Cardiac septum (tissue), 1 donor: ENCODE measurements at places on chromosomes 2 and 18. TPM values are rescaled to one million over a fixed set of nuclear protein-coding genes. Genes with fewer than 3 reads are reported as not detected.

DNA sequence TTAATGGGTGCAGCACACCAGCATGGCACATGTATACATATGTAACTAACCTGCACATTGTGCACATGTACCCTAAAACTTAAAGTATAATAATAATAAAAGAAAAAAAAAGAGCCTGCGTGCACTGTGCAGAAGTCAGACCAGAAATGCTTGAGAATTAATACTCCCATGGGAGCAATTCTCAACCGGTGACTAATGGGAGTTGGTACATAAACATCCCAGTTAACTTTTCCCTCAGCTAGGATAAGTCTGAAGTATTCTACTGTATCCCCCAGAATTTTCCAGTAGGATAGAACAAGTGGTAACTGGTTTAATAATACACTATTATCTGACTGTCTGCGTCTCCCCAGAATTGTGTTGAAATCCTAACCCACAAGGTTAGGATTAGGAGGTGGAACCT lies 113.6 kb upstream of the COL5A2 start:
- no peak for DNase-seq

DNA sequence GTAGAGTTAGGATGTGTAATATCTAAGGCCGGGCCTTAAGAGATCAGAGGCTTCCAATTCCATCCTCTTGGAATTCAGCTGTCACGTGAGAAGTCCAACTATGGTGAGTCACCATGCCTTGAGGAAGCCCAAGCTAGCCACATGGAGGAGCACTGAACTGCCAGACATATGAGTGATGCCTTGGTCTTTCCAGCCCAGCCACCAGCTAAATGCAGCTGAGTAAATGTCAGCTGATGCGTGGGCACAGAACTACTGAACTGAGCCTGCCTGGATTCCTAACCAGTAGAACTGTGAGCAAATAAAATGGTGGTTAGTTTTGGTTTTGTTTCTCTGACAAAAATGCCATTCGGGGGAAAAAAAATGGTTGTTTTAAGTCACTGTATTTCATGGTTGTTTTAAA lies 153.7 kb upstream of the SERTAD2 start:
- no peak for DNase-seq

DNA sequence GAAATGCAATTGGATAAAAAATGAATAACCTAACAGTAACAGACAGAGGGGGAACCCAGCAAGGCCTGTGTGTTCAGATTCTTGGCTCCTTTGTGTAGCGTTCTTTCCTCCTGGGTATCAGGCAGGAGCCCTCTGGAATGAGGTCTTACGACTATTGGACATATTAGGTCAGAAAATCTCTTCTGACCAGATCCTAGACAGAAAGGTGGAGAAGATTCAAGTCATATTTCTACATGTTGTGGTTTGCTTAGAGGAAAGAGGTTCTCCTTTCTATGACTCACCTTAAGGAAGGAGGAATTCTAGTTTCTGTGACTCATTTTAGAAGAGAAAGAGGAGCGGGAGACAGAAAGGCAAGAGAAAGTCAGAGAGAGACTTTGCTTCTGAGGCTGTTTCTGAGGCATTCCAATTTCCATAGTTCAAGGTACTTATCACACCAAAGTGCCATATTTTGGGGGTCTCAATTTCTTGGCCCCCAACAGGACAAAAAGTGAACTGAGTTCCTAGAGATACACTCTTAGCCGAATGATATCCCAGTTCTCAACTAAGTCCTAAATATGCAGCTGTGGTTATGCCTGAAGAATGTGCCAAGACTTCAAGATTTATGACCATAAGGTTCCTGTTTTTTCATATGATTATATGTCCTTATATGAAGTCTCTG lies 618.6 kb downstream of the ZEB2 start:
- DNase-seq: no peak

Gene DSG2
- 34.4 TPM for total RNA-seq

Gene GPD2
- 12.6 TPM for total RNA-seq

Gene SERPINB11
- total RNA-seq: not detected

- no peak for DNase-seq
Measured at GRCh38 chr2:196435189-196435588, 204.3 kb upstream of the CCDC150 start.

- DNase-seq: no peak
Measured at GRCh38 chr2:98118161-98118560, 31.2 kb downstream of the VWA3B start.

DNA sequence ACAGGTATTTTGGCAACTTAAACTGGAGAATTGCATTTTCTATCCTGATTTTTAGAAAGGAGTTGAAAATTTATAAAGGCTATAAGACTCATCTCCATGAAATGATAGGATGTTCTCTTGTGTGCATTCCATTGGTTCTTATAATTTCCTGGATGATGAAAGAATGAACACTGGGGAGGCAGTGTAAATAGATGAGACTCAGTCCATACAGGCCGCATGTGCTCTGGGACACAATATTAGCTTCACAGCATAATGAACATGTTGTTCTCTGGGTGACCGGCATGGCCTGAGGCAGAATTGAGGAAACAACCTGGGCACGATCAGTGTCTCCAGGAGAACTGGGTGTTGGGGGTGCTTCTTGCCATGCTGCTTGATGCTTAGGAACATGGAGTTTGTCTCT lies 38.8 kb downstream of the AOX1 start:
- no peak for DNase-seq

Gene DNAH7
- total RNA-seq: 0.32 TPM

Gene ANKRD30B
- total RNA-seq: not detected

- DNase-seq: no peak
Measured at GRCh38 chr2:237774811-237775553, 23.6 kb upstream of the RBM44 start.

Gene CHRNG
- total RNA-seq: not detected

Gene DBI
- total RNA-seq: 251 TPM

DNA sequence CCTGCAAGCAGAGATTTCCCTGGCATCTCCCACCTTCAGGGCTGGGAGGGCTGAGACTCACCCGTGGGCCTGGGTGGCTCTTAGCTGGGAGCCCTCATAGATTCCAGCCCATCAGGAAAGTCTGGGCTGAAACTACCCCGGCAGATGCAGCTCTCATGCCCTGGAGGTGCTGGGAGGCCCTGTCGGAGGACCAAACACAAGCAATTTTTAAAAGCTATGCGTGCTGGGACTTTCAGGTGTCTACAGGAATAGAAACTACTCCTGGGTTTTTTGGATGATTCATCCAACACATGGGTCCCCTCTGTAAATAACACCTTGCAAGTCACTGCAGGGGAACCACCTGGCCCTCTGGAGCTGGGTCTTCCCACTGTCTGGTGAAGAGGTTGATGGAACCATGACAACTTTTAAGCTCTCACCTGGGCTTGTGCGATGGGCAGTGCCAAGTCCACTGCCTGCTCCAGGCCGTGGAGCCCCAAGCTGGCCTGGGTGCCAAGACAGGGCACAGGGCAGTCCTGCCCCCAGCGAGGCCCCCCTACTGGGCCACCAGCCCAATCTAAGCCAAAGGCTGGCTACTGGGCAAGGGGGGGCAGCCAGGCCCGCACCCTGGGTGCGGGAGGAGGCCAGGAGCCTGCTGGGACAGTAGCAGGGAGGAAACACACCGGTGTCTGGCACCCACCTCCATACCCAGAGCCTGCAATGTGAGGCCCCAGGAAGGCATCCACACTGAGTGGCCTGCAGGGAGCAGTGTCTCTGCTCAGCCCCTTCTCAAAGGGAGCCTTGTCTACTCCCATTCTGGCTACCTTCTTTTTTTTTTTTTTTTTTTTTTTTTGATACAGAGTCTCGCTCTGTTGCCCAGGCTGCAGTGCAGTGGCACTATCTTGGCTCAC lies 1.1 kb upstream of the GPR55 start:
- peak; percentile 69 for DNase-seq

- DNase-seq: no peak
Measured at GRCh38 chr18:50737127-50737526, 82.7 kb downstream of the MRO start.

- no peak for DNase-seq
Measured at GRCh38 chr2:69645031-69645431, 1.5 kb upstream of the AAK1 start.

DNA sequence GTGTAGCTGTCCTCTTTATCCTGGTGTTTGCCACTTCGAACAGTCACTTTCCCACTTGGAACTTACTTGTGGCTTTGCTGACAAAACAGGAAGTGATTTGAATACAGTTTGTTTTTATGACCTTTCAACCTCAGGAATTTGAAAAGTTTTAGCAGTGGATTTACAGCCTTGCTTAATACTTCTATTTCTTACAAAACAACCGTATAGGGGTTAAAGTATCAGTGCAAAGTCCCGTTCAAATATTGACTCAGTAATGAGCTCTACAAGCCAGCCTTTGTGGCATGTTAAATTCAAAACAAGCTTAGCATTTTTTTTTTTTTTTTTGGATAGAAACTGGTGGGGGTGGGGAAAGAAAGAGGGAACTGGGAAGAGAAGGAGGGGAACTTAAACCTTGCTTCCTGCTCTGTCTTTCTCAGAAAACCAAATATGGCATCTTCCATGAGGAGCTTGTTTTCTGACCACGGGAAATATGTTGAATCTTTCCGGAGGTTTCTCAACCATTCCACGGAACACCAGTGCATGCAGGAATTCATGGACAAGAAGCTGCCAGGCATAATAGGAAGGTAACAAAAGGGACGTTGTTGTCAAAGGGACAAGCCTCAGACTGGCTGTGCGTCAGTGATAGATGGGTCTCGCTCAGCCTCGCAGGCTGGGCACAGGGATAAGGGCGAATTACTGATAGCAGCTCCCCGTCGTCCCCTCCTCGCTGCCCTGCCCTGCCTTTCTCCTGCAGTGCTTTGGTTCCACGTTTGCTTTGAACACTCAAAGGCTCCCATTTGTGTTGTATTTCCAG lies at the start of gene HNMT:
TSS of gene HNMT (plus strand) at position 408 of the 793 bp plus-strand sequence. CDS start at position 427, 19 bp downstream.
- no peak for DNase-seq

DNA sequence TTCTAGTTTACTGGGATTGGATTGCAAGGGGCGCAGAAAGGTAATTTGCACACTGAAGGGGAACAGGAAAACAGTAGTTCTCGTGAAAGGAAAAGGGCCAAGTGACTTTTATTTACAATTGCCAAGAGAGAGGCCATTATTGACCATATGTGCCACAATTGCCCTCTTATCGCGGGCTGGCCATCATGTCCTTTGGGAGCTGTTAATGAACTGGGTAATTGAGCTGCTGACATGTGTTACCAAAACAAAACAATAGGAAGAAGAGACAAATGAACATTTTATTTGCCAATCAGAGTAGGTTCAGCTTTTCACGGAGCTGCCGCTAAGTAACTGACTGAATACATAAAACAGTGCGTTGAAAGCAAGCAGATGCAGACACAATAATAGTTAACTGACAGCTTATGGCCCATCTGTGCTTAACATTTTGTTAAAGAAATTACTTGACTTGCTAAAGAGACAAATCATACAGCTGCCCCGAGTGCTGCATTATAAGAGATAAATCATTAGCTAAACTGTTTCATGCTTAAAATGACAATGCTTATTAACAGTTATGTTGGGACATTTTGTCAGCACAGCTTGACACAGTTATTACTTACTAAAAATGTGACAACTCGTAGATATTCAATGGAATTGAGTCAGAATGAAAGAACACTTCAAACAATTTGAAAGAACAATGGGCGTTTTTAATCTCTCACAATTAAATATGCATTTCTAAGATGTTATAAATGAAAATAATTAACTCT lies 57.5 kb downstream of the PAX3 start:
- DNase-seq: no peak

- DNase-seq: peak; percentile 72
Measured at GRCh38 chr18:76379226-76380126, 115.6 kb downstream of the ZNF516 start.

- no peak for DNase-seq
Measured at GRCh38 chr18:68728081-68728700, 13.3 kb upstream of the TMX3 start.

DNA sequence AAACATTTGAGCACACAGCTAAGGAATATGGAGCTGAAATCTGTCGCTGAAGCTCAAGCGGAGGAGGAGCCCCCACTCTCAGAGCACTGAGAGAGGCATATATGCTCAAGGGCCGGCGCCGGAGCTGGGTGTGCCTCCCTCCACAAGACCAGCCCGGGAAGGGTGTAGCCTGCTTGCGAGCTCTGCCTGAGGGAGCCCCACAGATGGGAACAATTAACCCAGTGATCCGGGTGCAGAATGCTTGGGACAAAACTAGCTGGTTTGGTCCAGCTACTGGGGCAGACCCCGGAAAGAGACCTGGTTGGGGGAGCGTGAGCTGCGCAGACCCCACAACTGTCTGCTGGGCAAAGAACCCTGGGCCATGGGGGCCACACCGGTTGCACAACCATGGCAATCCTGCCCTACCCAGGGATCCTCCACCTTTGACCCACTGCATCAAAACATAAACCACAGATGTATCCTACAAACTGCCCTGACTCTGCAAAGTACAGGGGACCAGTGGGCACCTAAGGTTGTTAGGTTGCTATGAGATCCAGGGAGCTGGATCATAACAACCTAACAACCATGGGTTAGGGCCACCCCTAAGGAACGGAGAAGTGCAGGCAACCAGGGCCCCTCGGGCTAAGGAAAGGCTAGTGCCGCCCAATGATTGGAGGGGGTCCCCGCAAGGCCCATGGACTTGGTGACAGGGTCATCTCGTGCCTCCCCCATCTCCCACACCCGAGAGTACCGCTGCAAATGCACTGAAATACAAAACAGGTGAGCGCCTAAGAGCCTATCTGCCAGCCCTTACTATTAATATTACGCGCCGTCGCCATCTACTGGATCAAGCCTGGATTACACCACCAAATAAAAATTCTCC lies 53.4 kb upstream of the SCN1A start:
- DNase-seq: no peak

GRCh38 chr2:109214651-109215371 lies 85.8 kb downstream of the SH3RF3 start:
- peak; percentile 26 for DNase-seq

DNA sequence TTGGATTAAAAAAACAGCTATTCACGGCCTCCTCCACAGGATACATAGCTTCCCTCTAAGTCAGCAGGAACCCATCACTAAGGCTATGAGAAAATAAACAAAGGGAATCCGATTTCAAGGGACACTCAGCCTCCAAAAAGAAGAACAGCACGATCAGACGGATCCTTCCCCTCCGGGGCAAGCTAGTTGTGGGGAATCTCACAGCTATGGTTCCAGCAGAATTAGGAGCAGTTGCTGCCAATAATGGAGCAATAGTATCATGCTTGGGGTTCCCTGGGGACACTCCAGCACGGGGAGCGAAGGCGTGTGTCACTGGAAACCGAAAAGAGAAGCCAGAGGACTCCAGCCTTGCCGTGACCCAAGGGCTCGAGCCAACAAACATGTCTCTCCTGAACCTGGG lies 163.1 kb downstream of the TTC32 start:
- no peak for DNase-seq

GRCh38 chr18:57789090-57789489 lies 14.0 kb downstream of the ATP8B1 start:
- DNase-seq: no peak

GRCh38 chr2:48601349-48601748 lies 16.3 kb upstream of the GTF2A1L start:
- DNase-seq: no peak

Gene MALL
- total RNA-seq: 19.6 TPM

GRCh38 chr18:58466636-58467205 lies 162.2 kb downstream of the ALPK2 start:
- no peak for DNase-seq

DNA sequence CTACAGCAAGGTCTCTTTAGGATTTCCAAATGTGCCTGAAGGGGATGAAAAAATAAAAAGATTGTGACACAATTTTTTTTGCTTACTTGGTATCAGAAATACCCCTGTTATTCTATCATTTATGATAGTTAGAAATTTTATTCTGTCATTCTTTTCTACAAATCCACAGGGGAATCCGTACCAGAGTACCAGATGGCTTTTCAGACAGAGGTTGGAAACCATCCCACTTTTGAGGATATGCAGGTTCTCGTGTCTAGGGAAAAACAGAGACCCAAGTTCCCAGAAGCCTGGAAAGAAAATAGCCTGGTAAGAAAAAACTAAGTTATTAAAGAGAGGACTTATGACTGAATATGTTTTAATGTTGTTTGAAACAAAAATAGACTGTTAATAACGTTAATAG lies 92.6 kb upstream of the FAM117B start:
- DNase-seq: no peak
